Activated naive CD8-positive, alpha-beta T cell treated with anti-CD3 and anti-CD28 coated beads for 36 hours (primary cell): ENCODE measurements at places on chromosomes 4 and X. TPM values are rescaled to one million over a fixed set of nuclear protein-coding genes. Genes with fewer than 3 reads are reported as not detected.

DNA sequence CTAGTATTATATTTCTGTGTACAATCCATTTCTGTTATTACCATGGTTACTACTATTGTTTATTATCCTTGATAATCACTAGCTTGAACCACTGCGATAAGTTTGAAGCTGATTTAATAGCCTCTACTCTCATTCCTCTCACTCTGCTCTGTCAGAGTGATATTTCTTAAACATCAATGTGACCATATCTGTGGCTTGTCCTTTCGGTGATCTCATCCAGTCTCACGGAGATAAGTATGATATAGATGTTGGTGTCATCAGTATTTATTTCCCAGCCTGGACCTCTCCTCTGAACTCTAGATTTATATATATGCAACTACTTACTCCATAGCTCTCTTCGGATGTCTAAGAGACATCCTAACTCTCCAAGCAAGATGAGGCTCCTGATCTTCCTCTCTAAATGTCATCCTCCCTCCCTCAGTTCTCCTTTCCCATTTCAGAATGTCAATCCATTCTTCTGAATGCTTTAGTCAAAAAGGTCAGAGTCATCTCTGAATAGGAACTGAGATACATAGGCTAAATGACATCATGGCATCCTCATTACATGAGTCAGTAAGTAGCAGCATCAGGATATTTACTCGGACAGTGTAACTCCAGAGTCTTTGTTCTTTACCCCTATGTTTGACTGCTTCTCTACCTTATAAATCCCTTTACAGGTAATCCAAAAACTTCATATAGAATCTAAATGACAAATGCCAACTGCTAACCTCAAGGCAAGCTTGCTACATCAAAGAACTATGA, 129.5 kb downstream of the PACRGL start:
- DNase-seq = no peak

DNA sequence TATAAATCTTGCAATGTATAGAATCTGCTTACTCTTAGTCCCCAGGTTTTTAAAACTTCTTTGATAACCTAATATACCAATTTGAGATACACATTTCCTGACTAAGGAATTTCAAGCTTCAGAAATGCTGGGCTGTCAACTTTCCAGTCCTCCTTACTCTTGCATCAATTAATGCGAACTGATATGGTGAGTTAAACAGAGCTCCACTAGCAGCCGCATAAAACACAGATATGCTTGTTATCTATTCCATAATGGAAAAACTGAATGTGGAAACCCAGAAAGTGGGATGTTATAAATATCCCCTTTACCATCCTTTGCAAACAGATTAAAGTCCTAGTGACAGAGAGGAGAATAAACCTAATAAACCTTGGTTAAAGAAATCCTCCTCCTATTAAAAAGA, 1913.7 kb downstream of the STIM2 start:
- no peak for DNase-seq

GRCh38 chrX:7252013-7252610, 104.2 kb upstream of the PUDP start:
- DNase-seq = no peak

DNA sequence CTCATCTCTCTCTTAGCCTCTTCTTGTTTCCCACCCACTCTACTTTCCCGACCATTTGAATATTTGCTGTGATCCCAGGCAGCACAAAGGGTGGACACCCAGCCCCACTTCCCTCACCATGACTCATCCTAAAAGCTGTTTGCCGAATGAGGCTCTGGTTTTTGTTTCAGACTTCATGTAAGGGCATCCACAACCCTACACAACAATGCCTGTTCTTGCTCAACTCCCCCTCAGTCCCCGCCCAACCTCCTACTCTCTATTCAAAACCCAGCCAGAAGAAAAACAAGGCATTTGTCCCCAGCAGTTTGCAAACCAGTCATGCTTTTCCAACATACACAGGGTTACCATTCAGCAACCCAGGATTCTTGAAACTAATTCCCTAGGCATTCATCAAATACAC, 516.5 kb upstream of the CNKSR2 start:
- no peak for DNase-seq

- no peak for DNase-seq
Observed at GRCh38 chr4:119739796-119740195, 111.2 kb upstream of the PDE5A start.

DNA sequence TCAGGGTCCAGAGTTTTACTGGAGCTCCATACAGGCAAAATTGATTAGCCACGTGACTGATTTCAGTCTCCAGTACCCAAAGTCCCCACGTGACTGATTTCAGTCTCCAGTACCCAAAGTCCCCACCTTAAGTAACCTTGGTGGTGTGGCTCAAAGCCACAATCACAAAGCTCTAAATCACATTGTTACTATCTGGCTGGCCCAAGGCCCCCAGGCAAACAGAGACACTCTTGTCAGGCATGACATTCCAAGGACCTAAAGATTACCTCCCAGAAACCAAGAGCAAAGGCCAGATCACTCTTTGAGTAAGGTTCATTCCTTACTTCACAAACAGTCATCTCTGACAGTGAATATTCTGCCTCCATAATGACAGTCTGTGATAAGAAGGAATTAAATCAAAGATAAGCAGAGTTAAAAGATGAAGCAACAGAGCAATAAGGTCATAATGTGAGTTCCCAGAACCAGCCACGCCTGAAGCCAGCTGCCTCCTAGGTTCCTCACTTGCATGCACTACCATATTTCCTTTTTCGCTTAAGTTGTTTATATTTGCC, 78.5 kb downstream of the ANXA3 start:
- DNase-seq = no peak

DNA sequence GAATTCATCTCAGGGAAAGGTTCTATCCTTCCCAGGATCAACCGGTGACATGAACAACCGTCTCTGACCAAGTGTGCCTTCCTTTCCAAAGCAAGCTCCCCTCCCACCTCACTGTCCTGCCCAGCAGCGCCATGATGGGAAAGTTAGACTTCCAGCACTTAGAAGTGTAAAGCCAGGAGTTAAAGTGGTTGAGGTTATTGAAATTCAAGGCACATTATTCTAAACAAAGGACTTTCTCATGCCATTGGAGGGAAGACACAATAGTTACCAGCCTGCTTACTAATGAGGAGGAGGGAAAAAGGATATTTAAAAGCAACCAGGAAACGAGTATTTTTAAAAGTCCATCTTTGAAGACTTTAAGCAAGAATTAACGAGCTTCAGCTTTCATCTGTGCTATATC, 96.8 kb downstream of the NSUN7 start:
- no peak for DNase-seq

DNA sequence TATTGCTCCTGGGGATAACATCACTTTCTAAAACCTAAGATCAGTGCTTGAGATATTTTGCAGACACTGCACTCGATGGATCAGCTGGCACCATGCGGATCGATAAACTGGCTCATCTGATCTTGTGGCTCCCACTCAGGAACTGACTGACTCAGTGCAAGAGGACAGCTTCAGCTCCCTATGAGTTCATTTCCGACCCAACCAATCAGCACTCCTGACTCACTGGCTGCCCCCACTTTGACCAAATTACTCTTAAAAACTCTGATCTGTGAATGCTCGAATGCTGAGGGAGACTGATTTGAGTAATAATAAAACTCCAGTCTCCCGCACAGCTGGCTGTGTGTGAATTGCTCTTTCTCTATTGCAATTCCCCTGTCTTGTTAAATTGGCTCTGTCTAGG, 110.1 kb downstream of the ANAPC4 start:
- no peak for DNase-seq

DNA sequence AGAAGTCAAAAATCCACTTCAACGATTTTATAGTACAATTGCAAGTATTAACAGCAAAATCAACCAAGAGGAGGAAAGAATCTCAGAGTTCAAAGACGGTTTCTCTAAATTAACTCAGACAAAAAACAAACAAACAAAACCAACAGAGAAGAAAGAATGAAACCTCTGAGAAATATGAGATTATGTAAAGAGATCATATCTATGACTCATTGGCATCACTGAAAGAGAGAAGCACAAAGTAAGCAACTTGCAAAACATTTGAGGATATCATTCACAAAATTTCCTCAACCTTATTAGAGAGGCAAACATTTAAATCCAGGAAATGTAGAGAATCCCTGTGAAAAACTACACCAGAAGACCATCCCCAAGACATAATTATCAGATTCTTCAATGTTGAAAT, 370.4 kb downstream of the INPP4B start:
- no peak for DNase-seq

DNA sequence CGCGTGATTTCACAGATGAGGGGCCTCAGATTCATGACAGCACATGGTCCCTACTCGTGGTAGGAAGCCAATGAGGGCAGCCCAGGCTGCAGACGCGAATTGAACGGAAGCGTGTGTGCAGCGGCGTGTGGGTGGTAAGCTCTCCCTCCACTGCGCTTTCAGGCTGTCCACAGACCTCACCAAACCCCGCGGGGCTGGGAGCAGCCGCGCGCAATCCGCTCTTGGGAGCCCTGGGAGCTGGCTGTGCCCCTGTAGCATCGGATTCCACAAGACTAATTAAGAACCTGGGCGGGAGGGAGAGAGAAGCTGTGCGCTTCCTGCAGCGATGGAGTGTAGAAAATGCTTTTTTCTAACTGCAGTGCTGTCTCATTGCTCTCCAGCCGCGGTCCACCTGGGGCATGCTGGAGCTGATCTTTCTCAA, 134.9 kb downstream of the STOX2 start:
- peak; percentile 37 for DNase-seq

DNA sequence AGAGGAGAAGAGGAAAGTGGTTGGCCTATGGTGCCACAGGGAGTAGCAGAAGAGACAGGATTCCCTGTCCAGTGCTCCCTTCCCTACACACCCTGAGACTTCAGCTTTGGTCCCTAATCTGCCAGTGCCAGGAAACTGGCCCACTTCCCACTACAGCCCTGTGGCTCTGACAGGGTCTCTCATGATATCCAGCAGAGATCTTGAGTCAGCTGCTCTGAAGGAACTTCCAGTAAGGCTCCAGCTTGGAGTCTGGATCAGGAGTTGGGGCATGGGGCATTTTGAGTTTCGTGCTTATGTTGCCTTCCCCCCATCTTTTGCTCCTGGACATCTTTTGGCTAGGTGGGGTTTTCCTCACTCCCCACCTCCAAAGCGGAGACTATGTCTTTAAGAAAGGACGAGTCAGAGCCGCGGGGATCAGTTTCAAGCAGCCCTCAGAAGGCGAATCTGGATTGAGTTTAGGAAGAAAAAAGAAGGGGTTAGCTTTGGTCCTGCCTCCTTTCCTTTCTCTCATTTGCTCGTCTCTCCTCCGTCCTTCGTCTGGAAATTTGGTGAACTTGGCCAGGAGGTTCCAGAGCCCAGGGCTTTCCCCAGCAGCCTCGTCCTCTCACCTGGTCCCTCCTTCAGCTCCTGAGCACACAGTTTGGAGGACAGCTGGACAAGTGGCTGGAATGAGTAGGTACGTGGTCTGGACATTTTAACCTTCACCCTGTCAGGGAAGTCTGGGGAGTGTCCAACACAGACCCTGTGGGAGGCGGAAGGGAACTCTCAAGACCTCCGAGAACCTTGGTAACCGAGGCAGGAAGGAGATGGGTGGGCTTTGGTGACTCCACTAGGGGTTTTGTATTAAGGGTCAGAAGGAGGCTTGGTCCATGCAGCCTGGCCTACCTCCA, 104.4 kb downstream of the RTL5 start:
- DNase-seq = no peak

DNA sequence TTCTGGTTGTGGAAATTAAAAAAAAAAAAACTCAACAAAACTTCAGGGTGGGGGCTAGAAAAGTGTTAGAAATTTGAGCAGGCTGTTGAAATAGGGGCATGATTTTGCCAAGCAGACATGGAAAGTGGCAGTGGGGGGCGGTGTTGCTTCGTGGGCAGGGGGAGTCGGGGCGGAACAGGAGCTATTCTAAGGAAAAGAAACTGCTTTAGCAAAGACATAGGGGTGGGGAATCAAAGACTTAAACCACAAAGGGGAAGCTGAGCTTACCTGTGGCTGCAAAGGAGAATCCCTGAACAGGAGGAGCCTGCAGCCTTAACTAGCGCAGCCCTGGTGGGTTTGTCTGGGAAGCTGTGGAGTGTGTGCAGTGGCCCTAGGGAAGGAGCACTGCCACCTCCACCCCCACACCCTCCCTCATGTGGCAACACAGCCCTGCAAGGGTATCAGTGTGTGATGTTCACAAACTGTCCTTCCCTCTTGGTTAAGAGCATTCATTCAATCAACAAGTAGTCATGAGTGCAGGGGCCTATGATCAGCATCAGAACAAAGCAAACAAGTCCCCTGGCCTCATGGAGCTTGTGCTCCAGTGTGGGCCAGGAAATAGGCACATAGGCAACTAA, 20.5 kb downstream of the SEL1L3 start:
- DNase-seq = no peak

Gene KLHL13
- total RNA-seq = 2.2 TPM

Gene LRCH2
- not detected for total RNA-seq

Gene TMPRSS11D
- total RNA-seq = not detected
